ENCODE measurements at places on chromosomes 12 and 14. TPM values are rescaled to one million over a fixed set of nuclear protein-coding genes. Genes with fewer than 3 reads are reported as not detected.

Gene OR4Q3
- not detected for total RNA-seq

Gene MUCL1
- not detected for total RNA-seq

Gene KRT72
- not detected for total RNA-seq

- no peak for DNase-seq
Observed at GRCh38 chr14:65184032-65184764, 81.9 kb upstream of the MAX start.

DNA sequence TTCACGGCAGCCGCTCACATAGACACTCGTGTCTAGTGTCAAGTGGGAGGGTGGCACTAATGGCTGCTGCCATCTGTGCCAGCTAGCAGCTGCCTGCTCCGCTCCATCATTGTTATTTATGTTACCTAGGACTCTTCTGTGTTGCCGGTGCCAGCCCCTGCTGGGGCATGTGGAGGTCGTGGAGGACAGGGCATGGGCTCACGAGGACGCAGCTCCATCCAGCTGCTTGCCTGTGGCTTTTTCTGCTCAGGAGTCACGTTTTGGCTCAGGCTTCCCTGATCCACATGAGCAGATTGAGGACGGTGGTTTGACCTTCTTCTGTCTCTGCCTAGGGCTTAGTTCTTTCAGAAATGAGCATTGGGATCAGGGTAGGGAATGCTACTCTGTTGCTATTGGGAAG, 31.2 kb downstream of the TPCN1 start:
- DNase-seq, result no peak

GRCh38 chr12:85775091-85775490, 61.1 kb downstream of the RASSF9 start:
- no peak for DNase-seq

DNA sequence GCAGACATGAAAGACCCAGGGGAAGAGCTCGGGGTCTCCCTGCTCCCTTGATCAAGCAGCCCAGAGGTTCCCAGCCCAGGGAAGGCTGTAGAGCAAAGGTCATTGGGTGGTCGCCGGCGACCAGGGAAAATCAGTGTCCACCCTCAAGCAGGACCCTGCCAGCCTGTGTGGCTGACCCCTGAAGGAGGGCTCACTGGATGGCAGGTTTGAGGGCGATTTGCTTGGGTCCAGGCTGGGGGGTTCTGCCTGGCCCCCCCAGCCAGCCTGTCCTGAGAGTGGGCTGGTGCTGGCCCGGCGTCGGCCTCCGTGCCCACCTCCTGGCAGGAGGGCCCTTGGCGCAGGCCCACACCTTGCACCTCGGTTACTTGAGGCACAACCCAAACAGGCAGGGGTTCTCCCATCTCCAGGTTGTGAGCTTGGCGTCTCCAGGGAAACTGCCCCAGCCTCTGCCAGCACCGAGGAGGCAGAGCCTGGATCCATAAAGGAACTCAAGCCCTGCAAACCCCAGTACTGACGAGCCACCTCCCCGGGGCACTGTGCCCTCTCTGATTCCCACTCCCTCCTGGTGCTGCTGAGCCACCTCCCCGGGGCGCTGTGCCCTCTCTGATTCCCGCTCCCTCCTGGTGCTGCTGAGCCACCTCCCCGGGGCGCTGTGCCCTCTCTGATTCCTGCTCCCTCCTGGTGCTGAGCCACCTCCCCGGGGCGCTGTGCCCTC, 329.0 kb upstream of the SFSWAP start:
- DNase-seq, result no peak

- DNase-seq, result no peak
Observed at GRCh38 chr14:85058150-85058549, 471.8 kb upstream of the FLRT2 start.

GRCh38 chr12:41993283-41993682, 151.4 kb downstream of the GXYLT1 start:
- DNase-seq, result no peak

DNA sequence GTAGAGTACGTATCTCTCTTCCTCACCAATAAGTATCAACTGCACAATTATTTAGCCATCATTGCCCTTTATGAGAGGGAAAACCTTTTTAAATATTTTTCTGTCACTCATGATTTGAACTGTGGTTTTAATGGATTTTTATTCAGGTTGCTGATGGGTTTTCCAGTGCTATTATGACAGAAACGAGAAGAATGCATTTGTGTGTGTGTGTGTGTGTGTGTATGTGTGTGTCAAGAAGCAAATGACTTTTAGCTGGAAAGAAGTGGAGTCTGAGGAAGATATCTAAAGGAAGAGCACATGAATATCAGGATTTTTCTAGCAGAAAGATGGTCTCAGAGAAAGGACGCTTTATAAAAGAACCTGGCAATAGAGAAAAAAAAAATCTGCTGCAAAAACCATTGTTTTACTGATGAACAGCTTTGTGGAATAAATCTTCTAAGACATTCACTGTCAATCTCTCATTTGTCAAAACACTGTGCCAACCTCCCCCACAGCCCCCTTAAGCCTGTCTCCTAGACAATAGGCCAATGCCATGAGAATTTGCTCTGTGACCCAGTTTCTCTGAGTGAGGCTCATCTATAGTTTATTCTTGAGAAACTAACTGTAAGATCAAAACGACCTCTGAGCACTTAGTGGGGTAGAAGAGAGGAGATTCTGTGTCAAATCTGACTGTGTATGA, 417.7 kb downstream of the FLRT2 start:
- DNase-seq, result no peak
